Left renal pelvis (tissue), 4 donors: ENCODE measurements at places on chromosomes 16 and 17.

GRCh38 chr17:78258323-78259191 lies 27.1 kb downstream of the TMEM235 start:
- no peak for DNase-seq

- no peak for DNase-seq
Observed at GRCh38 chr16:4140652-4141051, 24.4 kb upstream of the ADCY9 start.

DNA sequence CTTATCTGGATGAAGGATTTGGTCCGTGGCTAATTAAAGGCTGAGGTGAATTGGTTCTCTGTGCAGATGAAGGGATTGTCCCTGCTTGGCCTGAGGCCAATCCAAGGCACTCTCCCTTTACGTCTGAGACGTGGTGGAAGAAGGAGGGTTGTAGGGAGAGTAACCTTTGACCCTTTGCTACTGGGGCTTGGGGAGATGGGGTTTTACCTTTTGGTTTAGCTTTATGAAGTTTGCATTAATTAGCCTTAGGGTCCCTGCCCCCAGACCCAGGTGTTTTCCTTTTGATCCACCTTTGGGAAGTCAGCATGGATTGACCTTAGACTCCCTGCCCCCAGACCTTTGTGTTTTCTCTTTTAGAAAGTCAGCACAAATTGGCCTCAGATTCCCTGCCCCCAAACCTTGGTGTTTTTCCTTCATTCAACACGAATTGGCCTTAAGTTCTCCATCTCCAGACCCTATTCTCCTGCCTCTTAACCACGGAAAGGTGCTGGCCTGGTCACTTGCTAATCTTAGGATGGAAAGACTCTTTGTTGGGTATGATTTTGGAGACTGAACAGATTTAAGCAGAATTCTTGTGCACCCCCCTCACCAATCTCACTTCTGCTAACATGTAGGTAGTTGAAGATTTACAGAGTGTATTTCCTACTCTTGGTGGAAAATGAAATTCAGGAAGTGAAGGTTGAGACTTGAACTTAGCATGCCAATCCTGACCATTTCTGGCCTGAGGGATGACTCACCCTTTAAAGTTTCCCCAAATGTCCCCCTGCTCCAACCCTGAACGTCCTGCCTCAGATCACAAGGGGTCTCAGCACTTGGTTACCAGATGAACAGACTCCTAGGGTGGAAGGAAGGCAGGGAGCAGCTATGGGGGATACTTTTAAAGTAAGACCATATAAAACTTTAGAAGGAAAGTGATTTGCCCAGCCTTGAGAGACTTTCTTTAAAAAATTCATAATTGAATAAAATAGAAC lies 23.1 kb upstream of the MMD start:
- no peak for DNase-seq

DNA sequence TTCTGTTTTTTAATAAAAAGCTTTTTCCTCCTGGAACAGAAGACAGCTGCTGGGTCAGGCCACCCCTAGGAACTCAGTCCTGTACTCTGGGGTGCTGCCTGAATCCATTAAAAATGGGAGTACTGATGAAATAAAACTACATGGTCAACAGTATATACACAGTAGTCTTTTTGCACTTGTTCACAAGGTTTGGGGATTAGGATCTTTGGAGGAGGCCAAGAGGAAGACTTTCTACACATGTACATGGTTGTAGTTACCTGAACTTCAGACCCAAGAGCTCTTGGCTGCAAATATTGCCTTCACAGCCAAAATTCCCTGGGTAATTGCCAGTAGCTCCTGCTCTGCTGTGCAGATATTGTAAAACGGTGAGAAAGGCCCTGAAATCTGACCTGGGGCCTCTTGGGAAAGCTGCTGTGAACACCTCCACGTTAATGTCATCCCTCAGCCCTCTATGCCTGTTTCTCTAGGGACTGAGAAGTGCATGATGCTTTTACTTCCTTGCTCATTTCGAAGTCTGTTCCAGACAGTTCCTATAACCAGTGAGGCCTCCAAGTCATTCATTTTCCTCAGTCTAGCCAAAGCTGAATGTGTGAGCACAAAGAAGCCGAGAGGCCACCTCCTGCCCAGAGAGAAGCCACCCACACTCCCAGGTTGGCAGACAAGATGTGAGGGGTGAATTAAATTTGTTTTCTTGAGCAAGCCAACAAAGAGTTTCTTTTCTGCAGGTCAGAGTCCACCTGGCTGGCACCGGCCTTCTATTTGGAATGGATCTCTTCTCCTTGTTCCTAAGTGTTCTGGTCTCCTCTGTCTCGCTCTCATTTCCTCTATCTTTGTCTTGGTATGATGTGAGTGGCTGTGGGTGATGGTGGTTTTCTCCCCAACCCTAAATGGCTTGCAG lies 15.9 kb downstream of the ANKRD40 start:
- no peak for DNase-seq

GRCh38 chr17:1003972-1004768 lies 7.2 kb downstream of the TIMM22 start:
- no peak for DNase-seq

DNA sequence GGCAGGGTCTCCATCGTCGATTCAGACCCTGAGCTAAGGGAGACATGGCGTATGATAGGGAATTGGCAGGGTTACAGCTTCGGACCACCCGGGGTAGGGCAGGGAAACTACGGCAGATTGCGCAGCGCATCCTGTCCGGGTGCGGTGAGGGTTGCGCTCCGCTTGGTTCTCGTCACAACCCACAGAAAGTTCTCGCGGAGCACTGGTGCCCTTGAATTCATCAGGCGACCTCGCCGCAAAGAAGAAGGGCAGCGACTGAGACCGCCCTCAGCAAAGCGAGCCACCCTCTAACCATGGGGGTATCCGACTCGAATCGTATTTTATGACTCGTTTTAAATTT lies 1.2 kb downstream of the HS3ST3B1 start:
- no peak for DNase-seq

- no peak for DNase-seq
Observed at GRCh38 chr16:51569203-51569931, 418.3 kb upstream of the SALL1 start.

DNA sequence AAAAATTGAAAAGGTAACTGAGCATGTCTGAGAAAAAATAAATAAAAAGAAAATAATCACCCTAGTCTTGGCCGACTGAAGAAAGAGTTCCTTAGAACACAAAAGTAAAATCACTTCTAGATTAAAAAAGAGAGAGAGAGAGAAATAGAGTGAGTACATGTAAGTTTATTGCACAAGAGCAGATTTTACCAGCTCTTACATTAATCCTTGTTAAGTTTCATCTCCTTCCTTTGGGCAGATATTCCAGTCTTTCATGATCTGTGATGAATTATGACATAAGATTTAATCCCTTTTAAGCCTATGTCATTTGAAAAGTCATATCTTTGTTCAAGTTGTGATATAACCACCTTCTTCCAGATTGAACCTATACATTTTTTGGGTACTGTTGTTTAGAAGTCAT lies 54.8 kb downstream of the NFAT5 start:
- DNase-seq = no peak

DNA sequence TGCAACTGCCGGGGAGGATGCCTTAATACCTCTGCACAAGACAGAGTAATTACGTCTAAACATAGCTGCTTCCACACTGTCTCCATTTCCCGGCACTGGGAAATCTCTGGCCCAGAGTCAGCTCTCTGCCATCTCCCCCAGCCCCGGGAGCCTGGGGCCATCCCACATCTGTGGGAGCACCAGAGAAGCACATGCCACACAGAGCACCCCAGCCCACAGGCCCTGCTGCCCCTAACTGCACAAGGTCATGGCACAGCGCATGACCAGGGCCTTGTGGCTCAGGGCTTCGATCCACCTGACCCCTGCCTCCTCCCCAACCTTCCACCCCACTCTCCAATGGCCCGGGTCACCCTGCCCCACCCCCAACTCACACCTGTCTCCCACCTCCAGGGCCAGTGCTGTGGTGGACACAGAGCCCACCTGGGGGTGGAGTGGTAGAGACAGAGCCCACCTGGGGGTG lies 36.6 kb upstream of the RBFOX3 start:
- no peak for DNase-seq

DNA sequence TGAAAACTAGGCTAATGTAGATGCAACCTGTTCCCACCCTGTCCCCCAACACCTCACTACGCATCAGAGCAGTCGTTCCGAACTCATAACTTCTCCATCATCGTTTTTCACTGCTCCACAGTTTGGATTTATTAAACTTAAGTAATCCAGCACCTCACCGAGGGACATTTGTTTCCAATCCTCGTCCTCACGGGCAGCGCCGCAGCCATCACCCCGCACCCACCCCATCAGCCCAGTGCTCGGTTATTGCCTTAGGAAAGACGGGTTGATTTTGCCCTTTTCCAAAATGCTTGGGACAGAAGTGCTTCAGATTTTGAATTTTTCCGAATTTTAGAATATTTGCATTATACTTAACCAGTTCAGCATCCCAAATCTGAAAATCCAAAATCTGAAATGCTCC lies 71.0 kb upstream of the DOC2B start:
- no peak for DNase-seq

DNA sequence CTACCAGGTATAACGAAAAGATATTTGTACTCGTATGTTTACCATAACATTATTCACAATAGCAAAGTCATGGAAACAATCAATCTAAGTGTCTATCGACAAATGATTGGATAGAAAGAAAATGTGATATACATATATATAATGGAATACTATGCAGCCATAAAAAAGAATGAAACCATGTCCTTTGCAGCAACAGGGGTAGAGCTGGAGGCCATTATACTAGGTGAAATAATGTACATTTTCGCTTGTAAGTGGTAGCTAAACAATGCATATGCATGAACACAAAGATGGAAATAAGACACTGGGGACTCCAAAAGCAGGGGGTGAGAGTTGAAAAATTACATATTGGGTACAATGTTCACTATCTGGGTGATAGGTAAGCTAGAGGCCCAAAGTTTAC lies 124.0 kb downstream of the MYO1D start:
- no peak for DNase-seq

- no peak for DNase-seq
Observed at GRCh38 chr16:54160939-54161897, 125.4 kb downstream of the IRX3 start.

GRCh38 chr17:69858460-69858859 lies 216.6 kb upstream of the KCNJ16 start:
- DNase-seq = no peak

- no peak for DNase-seq
Observed at GRCh38 chr17:6555331-6556120, 829 bp downstream of the PITPNM3 start.

- DNase-seq = no peak
Observed at GRCh38 chr17:79078476-79079190, 4.0 kb downstream of the ENGASE start.

DNA sequence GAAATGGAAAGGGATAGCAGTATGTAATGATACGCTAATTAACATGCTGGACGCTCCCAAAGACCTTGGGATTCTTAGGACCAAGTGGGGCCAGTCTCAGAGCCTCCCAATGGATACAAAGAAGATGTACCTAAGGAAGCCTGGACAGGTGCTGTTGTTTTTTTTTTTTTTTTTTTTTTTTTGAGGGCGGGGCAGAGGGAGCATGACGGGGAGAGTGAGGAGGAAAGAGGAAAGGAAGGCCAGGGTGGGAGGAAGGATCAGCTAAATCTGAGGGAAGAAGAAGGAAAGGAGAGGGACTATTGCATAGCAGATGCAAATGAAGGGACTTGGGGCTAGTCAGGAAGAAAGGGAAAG lies 2.5 kb downstream of the VAMP2 start:
- DNase-seq = no peak

DNA sequence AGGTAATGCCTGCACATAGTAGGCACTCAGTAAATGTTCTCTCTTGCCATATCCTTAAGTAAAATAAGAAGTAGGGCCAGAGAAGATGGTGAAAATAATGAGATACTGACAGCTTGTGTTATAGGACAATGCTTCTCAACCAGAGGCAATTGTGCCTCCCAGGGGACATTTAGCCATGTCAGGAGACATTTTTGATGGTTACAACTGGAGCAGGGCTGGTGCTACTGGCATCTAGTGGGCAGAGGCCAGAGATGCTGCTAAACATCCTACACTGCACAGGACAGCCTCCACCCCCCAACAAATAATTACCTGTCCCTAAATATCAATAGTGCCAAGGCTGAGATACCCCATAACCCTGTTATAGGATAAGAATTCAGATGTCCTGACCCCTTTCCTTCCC lies 1.7 kb downstream of the RAD51D start:
- no peak for DNase-seq

DNA sequence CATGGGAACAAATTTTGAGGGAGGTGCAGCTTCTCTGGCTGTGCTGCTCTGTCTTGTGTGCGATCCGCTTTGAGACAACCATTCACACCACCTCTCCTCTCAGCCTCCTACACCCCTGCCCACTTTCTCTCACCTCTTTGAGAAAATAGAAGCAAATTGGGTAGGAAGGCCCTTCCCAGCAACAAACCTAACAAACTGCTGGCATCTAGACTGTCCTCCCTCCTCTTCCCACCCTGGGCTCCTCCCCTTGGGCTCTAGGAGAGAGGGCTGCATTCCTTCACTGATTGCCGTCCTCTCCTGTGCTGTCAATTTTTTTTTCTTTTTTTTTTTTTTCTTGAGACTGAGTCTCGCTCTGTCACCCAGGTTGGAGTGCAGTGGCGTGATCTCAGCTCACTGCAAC lies 13.5 kb downstream of the CDIPT start:
- no peak for DNase-seq

DNA sequence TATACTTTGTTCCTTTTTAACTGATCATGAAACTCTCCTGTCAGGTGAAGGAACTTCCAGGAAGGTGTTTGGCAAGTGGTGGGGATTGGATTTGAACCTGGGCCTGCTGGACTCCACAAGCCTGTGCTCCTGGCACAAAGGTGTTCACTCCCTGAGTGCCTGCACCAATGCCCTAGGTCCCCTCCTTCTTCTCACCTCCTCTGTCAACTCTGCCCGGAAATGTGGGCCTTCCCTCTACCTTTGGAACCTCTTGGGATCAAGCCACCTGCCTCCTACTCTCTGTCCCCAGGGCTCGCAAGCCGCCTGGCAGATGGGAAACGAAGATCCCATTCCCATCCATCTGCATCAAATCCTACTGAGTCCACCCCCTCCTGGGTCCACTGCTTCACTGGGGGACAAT lies 40.0 kb downstream of the RTN4RL1 start:
- no peak for DNase-seq

- no peak for DNase-seq
Observed at GRCh38 chr17:77049440-77049839, 91.3 kb upstream of the SEC14L1 start.

GRCh38 chr17:22512506-22512905 lies 820.2 kb downstream of the KCNJ18 start:
- no peak for DNase-seq

- no peak for DNase-seq
Observed at GRCh38 chr16:31242206-31242605, 17.6 kb upstream of the ITGAM start.

GRCh38 chr17:56636265-56636664 lies 42.8 kb downstream of the NOG start:
- no peak for DNase-seq
